ENCODE measurements at places on chromosomes 6 and 20.

DNA sequence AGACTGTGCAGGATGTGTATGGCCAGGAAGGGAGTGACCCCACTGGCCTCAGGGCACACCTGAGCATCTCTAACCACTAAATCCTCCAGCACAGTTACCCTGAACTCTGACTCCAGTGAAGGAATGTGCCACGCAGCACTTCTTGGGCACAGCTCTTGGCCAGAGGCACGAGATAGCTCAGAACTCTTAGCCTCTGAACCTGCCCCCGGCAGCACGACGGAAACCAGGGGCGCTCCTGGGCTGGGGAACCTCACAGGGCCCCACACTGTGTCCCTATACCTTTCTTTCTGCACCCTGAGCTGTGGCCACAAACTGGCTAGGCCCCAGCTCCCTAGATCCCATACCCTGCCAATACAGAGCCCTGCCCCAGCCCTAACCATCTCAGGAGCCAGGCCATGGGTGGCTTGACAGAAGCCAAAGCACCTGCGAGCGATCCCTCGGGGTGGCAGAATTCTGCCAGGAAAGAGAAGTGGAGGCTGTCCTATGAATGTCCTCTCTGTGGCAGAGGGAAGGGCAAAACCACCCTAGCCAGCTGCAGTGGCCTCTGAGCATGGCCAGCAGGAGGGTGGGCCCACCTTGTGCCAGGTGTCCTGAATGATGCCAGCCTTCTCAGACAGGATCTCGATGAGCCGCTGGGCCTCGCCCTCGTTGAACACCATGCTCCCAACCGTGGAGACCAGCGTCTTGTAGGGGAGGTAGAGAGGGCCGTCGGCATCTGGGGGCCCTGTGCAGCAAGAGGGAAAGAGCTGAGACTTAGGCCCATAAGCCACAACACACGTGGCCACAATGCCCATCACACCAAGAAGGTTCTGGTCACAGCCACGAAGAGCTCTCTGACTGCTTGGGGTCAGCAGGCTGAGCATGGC is 39.4 kb downstream of the RRBP1 start:
- DNase-seq, result no peak

- no peak for DNase-seq
Measured at GRCh38 chr6:155498370-155498769, 42.7 kb upstream of the NOX3 start.

DNA sequence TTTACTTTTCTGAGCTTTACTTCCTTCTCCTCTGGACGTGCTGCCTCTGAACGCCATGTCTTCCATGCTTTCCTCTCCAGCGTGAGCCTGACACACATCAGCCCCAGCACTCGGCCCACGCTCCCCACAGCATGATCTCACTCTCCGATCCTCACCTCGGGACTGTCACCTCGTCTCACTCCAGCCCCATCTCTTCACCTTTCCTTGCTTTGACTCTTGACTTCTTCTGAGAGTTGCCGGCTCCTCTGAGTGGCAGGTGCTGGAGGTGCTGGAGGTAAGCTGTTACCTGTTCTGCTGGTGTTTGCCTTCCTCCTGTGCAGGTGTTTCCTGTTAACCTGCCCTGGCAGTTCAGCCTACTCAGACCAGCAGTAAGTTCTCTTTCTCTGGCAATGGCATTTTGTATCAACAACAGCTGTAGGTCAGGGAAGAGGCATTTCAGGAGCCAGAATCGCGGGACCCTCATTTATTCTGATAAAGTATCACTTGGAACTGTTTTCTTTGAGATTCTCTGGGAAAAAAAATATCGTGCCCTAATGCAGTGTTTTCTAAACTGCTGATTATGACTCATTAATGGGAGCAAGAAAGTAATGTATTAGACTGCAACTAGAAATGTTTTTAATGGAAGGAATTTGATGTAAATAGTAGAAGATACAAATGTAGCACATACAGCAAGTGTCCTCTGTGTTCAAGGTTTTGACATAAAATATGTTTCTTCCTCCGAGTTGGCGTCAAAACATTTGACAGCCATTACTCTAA is 106.5 kb downstream of the ARID1B start:
- DNase-seq, result no peak

GRCh38 chr6:26195376-26195923 is 108.2 kb downstream of the HFE start:
- DNase-seq, result peak; percentile 97

GRCh38 chr20:63042448-63043071 is 35.8 kb upstream of the BHLHE23 start:
- no peak for DNase-seq

DNA sequence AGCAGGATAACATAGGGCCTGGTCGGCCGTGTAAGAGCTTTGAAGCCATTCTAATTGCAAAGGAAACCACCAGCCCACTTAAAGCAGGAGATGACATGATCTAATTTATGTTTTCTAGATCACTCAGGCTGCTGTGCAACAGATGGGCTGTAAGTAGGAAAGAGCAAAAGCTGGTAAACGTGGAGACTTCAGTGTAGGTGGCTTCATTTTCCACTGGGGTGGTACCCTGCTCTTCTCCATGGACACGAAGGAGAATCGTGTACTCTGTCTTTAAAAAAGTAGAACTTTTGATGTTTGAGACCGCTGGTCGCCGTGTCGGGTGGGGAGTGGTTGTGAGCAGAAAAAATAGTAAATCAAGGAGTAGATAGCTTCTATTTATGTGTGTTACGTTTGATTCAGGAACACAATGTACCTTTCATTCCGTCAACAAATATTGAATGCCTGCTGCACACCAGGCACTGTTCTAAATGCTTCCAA is 6.4 kb downstream of the CASS4 start:
- no peak for DNase-seq
